NCI-H1436 treated with DMSO at 0.1 percent for 48 hours (cell line): ENCODE measurements at places on chromosomes 5 and 9.

DNA sequence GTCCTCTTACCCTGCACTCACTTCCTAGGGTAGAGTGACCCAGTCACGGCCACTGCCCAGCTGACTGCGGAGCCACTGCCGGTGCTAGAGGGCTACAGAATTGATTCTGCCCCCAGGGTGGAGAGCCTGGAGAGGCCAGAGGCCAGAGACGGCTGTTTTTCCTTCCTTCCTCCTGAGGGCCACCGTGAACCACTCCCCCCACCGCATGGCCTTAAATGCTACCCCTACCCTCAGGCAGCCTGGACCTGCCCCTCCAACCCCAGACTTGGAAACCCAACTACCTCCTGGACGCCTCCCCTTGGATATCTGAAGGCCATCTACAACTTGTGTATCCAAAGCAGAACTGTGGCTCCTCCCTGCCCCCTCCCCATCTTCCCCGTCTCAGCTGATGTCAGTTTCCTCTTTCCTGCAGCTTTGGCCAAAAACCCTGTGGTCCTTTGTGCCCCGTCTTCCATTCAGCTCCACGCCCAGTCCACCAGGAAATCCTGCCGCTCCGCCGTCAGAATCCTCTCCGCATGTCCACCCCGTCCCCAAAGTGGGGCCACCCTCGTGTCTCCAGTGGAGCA lies 16.3 kb downstream of the SH2D3C start:
- no peak for DNase-seq

DNA sequence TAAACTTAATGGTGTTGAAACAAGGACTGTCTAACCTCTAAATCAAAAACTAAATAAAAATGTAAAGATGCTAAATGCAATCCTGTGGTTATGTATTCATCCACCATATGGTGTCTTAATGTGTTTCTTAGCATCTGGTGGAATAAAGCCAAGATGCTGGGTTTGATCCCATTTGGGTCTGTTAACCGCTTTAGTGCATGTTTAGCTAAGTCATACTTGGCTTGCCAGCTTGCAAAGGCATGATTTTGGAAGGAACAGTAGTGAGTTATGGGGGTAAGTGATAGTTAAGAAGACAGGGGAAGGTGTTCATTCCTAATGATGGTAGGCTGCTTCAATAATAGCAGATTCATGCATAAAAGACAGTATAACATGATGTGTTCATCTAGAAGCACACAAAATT lies 139.0 kb upstream of the SLC27A6 start:
- no peak for DNase-seq

DNA sequence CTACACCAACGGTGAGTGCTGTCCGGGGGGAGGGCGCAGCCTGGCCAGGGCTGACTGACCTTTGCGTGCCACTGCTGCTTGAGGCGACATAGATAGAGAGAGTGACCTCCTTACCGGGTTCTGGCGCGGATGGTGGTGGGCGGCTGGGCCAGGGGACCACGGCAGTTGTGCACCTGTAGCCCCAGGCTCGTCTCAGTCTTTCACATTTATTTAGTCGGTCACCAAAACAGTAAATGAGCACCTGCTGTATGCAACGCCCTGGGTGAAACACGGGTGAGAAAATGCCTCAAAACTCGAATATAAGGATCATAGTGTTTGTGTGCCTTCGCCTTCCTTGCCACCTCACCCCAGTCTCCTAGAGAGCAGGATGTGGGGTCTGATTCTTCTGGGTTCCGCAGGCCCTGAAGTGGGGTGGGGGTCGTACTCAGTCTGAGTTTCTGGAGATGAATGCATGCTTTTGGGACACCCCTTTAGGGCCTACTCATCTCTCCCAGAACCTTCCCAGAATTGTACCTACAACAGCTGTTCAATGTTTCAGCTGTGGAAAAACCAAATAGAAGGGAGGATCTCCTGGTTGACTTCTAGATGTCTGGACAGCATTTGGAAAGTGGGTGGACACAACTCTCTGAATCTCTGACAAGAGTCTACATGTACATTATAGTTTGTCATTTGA lies 714 bp downstream of the SEC24A start:
- no peak for DNase-seq

DNA sequence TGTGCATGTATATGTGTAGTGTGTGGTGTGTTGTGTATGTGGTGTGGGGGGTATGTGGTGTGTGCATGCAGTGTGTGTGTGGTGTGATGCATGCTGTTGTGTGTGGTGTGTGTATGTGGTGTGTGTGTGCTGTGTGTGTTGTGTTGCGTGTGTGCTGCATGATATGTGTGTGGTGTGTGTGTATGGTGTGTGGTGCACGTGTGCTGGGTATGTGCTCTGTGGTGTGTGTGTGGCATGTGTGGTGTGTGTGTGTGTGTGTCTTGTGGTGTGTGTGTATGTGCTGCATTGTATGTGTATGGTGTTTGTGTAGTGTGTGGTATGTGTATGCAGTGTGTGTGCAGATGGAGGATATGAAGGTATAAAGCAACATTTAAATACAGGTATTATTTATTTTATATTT lies 50.5 kb upstream of the CKS2 start:
- DNase-seq = no peak

GRCh38 chr5:102545175-102545574 lies 46.4 kb upstream of the SLCO6A1 start:
- DNase-seq = no peak

- DNase-seq = no peak
Measured at GRCh38 chr5:15823398-15823797, 323.4 kb downstream of the FBXL7 start.
